ENCODE measurements at places on chromosomes 2 and 18. TPM values are rescaled to one million over a fixed set of nuclear protein-coding genes. Genes with fewer than 3 reads are reported as not detected.

DNA sequence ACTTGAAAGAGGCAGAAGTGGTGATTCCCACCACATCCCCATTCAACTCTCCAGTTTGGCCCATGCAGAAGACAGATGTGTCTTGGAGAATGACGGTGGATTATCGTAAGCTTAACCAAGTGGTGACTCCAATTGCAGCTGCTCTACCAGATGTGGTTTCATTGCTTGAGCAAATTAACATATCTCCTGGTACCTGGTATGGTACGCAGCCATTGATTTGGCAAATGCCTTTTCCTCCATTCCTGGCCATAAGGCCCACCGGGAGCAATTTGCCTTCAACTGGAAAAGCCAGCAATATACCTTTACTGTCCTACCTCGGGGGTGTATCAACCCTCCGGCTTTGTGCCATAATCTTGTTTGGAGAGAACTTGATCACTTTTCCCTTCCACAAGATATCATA lies 411.5 kb upstream of the SMIM21 start:
- peak; percentile 71 for DNase-seq

DNA sequence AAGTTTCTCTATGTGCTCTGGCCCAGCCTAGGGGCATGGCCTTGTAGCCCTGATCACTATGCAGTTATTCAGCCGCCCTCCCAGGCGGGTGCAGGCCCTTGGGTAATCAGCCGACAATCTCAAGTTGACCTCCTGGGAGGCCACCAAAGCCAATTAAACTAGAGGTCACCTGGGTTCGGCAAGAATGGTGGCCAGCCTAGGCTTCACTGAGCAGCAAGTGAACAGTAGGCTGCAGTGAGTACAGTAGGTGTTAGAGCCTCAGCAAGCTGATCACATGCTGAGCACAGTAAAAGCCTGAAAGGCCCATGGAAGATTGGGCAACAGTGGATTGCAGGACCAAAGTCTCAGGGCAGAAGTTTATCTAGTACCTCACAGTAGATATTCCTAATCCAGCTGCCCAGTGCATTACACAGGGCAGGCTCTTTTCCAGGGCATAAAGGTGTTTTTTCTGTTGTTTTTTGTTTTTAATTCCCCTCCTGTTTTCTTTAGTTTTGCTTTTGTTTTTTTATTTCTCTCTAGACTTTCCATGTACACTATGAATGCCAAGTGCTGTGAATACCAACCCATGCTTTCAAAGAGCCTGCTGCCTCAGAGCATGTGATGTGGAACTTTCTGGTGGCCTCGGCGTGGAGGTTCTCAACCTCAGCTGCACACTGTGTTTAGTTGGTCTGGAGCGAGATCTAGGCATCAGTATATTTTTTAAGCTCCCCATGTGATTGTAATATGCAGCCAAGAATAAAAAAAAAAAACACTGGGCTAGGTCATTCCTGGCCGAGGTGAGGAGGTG lies 55.9 kb upstream of the ATL2 start:
- DNase-seq, result no peak

GRCh38 chr2:131413148-131413747 lies 49.3 kb upstream of the RAB6D start:
- DNase-seq, result no peak

DNA sequence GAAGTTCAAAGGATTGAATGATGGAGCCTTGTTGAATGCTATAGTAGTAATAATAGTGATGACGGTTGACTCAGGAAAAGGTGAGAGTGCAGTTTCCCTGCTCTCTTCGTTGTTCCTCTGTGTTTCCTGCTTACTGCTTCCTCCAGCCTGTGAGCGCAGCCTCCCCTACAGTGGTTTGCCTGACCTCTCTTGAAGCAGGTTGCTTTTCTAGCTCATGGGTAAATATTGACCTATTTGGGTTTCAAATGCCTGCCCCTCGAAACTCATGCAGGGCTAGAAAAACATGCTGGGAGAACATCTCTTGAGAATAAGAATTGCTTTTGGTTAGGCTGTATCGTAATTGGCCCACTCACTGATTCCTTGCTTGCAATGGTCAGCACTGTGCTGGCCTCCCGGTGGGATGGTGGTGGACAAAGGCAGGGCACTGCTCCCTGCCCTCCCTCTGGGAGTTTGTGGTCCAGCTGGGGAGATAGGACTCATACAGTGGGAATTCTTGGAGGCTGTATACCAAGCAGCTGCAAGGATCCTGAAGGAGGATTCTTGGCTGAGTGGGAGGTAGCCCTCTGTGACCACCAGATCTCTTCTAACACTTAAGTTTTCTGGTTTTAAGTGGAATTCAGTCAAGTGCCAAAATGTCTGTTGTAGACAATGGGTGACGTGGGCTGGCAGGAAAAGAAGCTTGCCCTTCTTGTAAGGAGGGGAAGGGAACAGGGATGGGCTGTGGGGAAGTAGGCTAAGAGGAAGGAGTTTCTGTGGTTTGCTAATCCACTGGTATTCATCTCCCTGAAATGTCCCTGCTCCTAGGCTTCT lies 5.4 kb upstream of the RNF181 start:
- DNase-seq, result no peak

CPLX4 gene
- not detected for total RNA-seq

DNA sequence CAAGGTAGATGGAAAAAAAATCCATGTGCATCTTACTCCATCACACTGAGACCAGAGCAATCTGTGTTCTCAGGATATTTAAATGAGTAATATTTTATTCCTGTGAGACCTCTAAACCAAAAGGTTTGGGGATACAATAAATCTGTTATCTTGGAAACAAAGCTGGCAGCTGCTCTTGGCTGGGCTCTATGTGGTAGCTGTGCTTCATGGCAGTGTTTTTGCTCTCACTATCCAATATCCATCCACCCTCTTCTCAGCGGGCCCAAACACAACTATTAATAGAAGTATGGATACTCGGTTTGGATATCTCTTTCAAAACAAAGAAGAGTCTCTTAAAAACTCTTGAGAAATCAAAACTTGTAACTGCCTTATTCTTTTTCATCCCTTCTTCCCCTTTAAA lies 244.9 kb upstream of the RAB12 start:
- no peak for DNase-seq

All from osteocyte (in vitro differentiated cells).